ENCODE measurements at places on chromosomes 7 and 10.
A peak's percentile ranks its signal among the peaks of the same experiment; 100 is the strongest.

DNA sequence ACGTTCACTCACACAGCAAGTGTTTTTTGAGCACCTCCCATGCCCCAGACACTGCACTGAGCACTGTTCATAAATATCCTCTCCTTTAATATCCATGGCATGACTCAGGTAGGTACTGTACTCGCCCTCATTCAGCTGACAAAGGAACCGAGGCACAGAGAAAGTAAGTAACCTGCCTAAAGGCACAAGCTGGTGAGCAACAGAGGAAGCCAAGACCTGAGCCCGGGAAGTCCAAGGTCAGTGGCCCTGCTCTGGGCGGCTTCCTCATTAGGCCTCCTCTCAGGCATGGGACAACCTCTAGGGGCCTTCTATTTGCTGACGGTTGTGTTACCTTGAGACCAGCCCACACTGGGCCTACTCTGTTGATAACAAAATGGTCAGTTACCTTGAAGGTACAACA lies 45.1 kb upstream of the EZH2 start:
- DNase-seq = no peak

GRCh38 chr10:4770801-4771553 lies 55.0 kb upstream of the AKR1E2 start:
- DNase-seq = no peak

DNA sequence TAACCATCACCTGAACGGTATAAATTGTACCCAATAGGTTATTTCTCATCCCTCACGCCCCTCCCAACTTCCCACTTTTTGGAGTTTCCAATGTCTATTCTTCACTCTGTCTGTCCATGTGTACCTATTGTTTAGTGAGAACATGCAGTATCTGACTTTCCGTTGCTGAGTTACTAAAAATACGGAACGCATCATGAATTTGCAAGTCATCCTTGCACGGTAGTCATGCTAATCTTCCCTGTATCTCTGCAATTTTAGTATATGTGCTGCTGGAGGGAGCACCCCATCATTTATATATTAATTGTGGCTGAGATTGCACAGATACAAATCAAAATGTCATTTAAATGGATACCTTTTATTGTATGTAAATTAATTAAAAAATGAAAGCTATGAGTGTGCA lies 75.7 kb upstream of the SFMBT2 start:
- no peak for DNase-seq

GRCh38 chr7:4840079-4840501 lies 21.7 kb downstream of the PAPOLB start:
- no peak for DNase-seq

GRCh38 chr10:1115607-1115955 lies 59.4 kb downstream of the WDR37 start:
- DNase-seq = no peak

GRCh38 chr10:88104223-88104622 lies 240.8 kb downstream of the PTEN start:
- no peak for DNase-seq

DNA sequence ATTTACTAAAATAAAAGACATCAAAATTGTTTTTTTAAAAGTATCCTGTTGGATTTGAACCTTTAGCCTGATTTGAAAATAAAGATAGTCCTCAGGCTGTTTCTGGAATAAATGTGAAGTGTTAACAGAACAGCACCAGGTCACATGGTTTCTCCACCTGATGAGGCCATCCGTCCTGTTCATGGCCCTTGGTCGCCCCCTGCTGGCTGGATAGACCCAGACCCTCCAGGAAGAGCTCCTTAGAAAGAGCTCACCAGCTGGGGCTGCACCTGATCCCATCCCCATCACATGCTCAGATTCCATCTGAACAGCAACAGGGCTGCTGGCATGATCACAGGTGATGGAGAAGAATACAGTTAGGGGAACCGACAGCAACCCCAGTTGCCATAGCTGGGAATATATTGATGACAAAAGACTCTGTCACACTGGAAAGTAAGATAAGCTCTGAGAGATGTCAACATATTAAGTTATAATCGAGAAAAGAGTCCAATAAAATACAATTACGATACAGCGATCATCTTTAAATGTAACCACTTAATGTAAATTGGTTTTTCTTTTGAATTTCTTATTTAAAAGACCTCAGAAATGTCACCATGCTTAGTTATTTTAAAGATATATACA lies 4.8 kb downstream of the OR2A14 start:
- DNase-seq = peak; percentile 84

DNA sequence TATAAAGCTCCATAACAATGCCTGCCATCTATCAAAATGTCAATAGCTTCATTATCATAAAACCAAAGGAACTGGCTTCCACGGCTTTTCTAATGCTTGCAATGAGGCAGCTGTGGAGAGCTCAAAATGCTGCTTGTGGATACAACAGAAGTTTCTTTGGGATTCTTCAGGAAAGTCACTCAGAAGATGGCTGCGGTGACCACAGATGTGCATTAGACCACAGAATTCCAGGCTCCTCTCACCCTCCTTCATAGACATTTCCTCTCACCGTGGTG lies 77.2 kb downstream of the CDCA7L start:
- DNase-seq = no peak

- no peak for DNase-seq
Measured at GRCh38 chr10:109838592-109839244, 84.6 kb downstream of the XPNPEP1 start.

- no peak for DNase-seq
Measured at GRCh38 chr7:17786314-17786852, 153.9 kb downstream of the SNX13 start.

- DNase-seq = no peak
Measured at GRCh38 chr10:130984686-130985085, 326.8 kb downstream of the TCERG1L start.

- DNase-seq = no peak
Measured at GRCh38 chr7:157602581-157602980, 265.8 kb downstream of the DNAJB6 start.

GRCh38 chr7:108459922-108460551 lies 3.8 kb upstream of the NRCAM start:
- no peak for DNase-seq

DNA sequence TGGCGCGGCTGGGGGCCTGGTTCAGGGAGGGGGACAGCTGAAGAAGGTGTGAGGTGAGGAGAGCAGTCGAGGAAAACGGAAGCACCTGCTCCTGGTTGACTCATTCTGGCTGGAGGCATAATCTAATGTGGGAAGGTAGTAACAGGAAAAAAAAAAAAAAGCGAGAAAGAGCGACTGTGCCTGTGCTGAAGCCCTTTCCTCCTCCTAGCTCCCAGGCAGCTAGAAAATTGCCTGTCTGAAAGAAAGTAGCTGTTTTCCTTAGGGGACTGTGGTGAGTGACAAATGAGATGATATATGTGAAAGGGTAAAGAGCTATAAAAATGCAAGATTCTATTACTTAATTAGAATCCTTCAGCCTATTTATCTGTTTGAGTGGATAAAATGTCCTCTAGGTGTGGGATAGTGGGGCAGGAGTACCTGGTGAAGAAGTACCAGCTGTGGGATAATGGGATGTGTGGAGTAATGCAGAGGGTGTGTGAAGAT lies 4.9 kb upstream of the MEST start:
- no peak for DNase-seq

DNA sequence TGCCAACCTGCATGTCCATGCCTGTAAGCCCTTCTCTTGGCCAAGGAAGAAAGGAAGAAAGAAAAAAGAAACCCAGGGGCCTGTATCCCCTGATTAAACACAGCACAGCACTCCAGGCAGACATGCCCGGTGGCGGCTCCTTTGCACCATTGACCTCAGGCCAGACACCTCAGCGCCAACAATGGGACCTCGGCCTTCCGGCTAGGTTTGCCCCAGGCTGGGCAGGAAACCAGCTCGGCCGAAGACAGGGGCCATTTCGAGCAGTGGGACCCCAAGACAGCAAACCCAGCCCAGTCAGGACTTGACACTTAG lies 2.8 kb downstream of the HOXA10 start:
- DNase-seq = no peak

DNA sequence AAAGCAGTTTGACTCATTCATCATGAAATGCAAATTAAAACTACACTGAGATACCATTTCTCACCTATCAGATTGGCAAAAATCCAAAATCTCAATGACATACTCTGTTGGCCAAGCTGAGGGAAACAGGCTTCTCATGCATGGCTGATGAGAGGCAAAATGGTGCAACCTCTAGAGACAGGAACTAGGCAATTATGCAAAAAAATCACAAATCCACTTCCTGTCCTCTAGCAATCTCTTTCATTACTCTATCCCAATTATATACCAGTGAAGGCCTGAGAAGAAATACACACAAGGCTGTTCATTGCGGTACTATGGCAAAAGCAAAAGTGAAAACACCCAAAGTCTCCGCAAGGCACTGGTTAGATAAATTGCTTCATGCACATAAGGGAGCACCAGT lies 25.9 kb upstream of the PTPRN2 start:
- DNase-seq = no peak

DNA sequence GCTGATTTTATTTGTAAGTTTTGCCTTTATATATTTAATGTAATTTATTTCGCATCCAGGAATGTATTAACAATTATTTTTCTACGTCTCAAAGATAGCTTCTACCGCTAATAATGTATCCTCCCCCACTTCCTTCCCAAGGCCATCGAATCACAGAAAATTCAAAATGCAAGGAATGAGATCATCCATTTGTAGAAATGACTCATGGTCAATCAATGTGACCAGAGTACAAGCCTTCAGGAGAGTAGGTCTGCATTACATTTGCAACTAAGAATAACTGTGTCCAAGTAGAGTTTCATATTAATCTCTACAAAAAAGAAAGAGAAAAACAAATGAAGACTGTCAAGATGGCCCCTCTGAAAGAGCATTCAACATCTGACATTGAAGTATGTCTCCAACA lies 205.9 kb upstream of the PHF14 start:
- DNase-seq = no peak
